ENCODE measurements at places on chromosomes 4 and X.

DNA sequence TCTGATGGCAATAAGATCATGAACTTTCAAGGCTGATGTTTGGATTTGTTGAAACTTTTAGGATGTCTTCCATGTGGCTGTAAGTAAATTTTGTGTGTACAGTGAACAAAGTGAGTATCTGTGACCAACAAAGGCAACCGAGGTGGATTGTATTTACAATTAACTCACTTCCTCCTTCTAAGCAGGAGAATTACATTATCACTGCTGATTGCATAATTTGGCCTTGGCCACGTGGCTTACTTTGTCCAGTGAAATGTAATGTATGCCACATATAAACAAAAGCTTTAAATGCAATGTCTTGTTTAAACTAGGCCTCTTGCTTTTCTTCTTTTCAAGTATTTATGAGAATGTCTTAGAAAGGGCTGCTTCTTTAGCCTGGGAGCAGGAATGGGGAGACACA lies 66.3 kb upstream of the MAD2L1 start:
- no peak for DNase-seq

- no peak for DNase-seq
These were observed 57.5 kb upstream of the GIMD1 start for GRCh38 chr4:106426069-106426468.

GRCh38 chr4:151302432-151302831 lies 23.0 kb downstream of the SH3D19 start:
- DNase-seq: no peak

DNA sequence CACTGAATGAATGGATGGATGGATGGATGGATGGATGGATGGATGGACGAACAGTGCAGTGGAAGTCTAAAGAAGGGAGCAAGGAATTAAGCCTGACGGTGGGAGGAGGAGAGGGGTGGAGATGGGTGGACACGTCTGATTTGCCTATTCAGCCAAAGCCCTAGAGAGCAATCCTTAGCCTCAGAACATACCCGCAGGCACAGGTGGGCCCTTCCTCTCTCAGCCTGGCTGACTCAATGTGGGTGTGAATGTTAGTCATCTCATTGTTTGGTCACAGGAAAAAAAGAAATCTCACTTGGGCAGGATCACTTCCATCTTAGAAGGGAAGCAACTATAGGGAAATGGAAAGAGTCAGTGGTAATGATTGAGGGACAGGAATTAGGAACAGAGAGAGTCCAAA lies 165.9 kb downstream of the PJA1 start:
- no peak for DNase-seq

- DNase-seq: no peak
These were observed 429.1 kb upstream of the FTHL17 start for GRCh38 chrX:31500921-31501320.

- no peak for DNase-seq
These were observed 622.7 kb downstream of the RAPGEF2 start for GRCh38 chr4:159725571-159725970.

DNA sequence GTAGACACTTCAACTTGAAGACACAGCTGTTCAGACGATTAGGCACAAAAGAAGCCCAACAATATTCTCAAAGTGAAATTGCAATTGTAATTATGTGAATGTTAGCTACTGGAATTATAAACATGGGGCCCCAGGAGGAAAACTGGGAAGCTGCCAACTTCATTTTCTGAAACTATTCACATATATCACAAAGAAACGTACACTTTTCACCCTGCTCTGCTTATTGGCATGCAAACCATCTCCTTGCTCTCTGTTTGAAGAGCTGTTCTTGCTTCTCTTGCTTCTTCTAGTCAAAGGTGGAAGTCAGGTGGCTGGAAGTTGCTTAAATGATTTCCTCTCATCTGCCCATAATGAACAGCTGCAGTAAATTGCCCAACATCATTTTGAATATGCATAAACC lies 320.1 kb downstream of the CFAP299 start:
- no peak for DNase-seq

GRCh38 chrX:39613482-39613995 lies 484.2 kb downstream of the BCOR start:
- DNase-seq: peak; percentile 46

DNA sequence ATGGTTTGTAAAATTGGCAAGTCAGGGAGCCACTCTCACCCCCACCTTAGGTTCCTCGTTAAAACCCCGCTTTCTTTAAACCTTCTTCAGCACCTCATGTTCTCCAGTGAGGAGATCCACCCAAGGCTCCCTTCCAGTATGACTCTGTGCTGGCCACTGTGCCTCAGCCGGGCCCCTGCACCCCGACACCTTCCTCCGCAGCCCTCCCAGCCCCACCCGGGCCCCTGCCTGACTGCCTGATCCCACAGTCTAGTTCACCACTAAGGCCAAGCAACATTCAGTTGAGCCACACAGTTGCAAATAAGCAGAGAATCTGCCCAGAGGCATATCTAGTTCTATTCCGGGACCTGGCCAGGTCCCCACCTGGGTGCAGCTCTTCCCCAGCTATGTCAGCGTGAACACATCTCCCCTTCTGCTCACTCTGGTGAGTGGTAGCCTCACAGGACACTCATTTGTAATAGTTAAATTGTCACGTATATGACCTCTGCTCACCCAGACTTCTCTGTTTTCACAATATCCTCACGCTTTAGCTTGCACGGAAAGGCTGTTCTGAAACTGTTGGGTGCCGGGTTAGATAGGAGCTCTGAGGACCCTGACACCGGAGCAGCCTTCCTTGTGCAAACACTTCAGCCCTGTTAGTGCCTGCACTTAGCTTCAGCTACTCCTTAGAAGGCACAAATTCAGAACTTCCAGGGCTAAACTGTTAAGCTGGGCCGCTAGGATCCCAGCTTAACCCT lies 146.8 kb downstream of the DCTD start:
- no peak for DNase-seq

GRCh38 chr4:156609421-156609820 lies 362.2 kb downstream of the PDGFC start:
- DNase-seq: no peak

GRCh38 chrX:134461437-134461836 lies 1.5 kb downstream of the HPRT1 start:
- DNase-seq: no peak

- DNase-seq: no peak
These were observed 21.9 kb downstream of the ERCC6L start for GRCh38 chrX:72216973-72217372.

GRCh38 chr4:8940792-8941491 lies 69.3 kb upstream of the HMX1 start:
- peak; percentile 28 for DNase-seq

GRCh38 chrX:1222531-1223241 lies 10.2 kb upstream of the CRLF2 start:
- no peak for DNase-seq

DNA sequence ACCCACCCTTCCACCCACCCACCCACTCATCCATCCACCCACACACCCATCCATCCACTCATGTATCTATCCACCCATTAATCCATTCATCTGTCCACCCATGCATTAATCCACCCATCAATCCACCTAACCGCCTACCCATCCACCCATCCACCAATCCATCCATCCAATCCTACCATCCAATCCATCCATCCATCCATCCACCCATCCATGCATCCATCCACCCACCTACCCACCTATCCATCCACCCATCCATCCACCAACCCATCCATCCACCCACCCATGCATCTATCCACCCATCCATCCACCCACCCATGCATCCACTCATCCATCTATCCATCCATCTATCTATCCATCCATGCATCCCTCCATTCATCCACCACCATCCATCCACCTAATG lies 34.8 kb upstream of the AFAP1 start:
- DNase-seq: no peak

DNA sequence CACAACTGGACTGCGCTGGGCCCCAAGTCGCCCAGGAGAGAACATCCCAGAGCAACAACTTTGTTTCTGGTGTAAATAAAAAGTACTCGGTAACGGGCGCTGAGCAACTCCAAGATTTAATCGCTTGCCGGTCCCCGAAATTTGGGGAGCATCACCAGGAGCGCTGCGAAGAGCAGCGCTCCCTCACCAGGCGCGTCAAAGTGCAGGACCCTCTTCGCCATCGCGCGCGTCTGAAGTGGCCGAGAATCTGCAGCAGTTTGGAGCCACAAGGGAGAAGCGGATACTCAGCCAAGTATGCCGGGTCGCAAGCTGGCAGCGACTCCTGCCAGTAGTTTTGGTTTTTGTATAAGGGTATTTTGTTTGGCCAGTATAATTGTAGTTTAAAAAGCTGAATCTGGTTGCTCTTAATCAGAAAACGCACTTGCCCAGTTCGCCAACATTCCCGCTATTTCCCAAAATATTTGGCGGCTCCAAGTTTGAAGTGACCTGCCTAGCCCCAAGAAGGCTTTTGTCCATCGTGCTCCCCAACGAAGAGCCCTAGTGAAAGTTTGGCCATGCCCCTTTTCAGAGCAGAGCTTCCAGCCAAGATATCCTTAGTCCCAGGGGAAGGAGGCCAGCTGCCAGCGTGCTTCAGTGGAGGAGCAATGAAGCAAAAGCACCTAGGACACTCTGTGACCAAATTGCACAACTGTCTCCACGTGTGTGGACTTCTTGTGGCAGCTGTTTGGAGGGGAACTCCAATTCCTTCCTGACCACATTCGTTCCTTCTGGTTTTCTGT lies 557 bp upstream of the KDR start:
- no peak for DNase-seq

GRCh38 chrX:724256-724655 lies 93.7 kb downstream of the SHOX start:
- no peak for DNase-seq

- no peak for DNase-seq
These were observed 67.6 kb downstream of the MTNR1A start for GRCh38 chr4:186487726-186488125.

GRCh38 chr4:179285696-179286095 lies 1843.5 kb upstream of the AGA start:
- DNase-seq: no peak

GRCh38 chr4:173169428-173170181 lies 994 bp downstream of the GALNT7 start:
- DNase-seq: peak; percentile 60

DNA sequence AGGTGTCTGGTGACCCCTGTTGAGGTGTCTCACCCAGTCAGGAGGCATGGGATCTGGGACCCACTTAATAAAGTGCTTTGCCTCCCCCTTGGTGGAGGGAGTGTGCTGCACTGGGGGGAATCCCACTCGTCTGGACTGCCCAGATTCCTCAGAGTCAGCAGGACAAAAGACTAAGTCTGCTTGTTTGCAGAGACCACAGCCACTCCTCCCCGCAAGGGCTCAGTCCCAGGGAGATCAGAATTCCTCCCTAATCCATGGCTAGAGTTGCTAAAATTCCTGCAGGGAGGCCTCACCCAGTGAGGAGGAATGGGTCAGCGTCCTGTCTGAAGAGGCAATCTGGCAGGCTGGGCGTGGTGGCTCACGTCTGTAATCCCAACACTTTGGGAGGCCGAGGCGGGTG lies 442.2 kb downstream of the PABPC4L start:
- no peak for DNase-seq

- no peak for DNase-seq
These were observed 60.9 kb downstream of the BMP15 start for GRCh38 chrX:50971395-50971794.
